Astrocyte of the spinal cord (primary cell): ENCODE measurements at places on chromosomes 16 and 17.
A peak's percentile ranks its signal among the peaks of the same experiment; 100 is the strongest.

DNA sequence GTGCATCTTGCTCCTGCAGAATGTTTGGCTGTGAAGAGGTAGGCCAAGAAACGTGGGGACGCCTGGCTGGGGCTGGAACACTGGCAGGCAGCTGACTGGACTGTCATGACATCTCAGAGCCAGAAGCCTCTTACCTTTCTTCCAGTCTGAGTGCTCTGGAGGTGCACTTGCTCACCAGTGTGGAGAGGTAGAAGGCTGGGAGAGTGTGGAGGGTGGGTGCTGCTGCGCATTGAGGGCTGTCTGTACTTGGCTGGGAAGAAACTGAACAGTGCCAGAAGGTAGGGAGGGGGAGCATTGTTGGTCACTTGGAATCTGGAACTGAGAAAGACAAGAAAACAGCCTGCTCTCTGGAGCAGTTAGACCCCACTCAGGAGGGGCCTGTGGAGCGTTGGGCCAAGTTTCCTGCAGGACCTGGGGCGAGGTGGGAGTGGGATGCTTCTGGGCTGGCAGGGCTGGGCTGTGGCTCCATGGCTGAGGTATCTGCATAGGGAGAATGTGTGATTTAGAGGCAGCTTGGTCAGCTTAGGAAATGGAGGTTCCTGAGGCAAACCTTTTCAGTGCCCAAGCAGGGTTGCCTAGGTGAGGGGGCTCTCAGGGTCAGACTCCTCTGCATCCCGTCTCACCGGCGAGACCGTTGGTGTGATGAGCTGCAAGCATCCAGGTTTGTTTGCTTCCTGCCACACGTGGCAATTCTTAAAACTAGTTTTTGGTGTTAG lies 55.1 kb downstream of the KSR1 start:
- no peak for DNase-seq

DNA sequence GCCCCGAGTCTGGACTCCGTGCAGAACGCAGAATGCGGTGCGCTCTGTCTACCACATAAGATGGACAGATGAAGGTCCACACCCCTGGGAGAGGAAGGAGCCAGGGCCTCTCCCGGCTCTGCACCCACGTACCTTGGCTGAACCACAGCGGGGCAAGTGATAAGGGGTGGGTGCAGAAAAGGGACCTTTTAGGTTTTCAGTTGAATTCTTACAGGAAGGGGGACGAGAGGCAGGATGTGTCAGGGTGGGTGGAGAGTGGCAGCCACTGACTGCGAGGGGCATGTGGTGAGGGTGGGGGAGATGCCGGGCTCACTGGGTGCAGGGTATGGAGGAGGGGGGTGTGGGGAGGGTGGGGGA lies 372 bp downstream of the CD300A start:
- DNase-seq = no peak

GRCh38 chr17:50396261-50397110 lies 837 bp downstream of the LRRC59 start:
- DNase-seq = peak; percentile 50

- DNase-seq = no peak
These were observed 236.0 kb downstream of the RBFOX3 start for GRCh38 chr17:79374807-79375206.

DNA sequence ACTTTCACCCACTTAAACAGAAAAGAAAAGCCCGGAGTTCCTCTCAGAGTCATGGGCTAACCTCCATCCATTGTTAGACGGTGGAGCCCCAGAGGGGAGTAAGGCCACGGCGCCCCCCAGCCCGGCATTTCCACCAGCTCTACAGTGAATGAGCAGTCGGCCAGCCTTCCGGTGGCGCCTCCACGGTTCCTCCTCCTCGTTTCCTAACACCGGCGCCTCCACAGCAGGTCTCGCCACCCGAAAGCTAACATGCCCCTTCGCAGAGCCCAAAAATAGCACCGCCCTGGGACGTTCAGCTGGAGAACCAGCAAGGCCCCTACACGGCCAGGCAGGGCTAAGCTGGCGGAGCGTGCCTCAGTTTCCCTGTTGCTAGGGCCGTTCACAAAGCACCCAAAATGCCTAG lies 858 bp downstream of the MMD start:
- DNase-seq = no peak

DNA sequence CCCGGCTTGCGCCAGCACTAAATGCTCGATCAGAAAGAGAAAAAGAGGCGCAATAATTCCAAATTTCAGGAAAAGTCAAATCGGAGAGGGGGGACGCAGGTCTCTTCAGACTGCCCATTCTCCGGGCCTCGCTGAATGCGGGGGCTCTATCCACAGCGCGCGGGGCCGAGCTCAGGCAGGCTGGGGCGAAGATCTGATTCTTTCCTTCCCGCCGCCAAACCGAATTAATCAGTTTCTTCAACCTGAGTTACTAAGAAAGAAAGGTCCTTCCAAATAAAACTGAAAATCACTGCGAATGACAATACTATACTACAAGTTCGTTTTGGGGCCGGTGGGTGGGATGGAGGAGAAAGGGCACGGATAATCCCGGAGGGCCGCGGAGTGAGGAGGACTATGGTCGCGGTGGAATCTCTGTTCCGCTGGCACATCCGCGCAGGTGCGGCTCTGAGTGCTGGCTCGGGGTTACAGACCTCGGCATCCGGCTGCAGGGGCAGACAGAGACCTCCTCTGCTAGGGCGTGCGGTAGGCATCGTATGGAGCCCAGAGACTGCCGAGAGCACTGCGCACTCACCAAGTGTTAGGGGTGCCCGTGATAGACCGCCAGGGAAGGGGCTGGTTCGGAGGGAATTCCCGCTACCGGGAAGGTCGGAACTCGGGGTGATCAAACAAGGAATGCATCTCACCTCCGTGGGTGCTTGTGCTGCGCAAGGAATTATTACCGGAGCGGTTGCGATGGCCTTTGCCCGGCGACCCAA lies 4.0 kb upstream of the DLX4 start:
- DNase-seq = no peak

- DNase-seq = peak; percentile 49
These were observed 404.8 kb upstream of the HSBP1 start for GRCh38 chr16:83402967-83403366.

DNA sequence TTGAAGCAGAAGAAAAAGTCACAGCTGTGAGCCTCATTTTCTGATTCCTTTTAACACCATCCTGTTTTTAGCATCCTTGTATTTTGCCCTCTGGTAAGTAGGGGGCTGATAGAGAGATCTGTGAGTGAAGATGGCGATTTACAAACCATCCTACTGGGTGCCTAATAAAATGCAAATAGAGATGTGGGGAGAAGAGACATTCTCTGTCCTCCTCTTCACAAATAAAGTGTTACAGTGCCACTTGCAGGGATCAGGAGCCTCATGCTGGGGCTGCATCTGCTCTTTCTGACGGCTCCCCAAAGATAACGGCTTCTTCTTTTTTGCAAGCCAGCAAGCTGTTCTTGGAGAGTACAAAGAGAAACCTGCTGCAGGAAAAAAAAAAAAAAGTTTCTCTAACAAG lies 418.6 kb downstream of the TOX3 start:
- no peak for DNase-seq

DNA sequence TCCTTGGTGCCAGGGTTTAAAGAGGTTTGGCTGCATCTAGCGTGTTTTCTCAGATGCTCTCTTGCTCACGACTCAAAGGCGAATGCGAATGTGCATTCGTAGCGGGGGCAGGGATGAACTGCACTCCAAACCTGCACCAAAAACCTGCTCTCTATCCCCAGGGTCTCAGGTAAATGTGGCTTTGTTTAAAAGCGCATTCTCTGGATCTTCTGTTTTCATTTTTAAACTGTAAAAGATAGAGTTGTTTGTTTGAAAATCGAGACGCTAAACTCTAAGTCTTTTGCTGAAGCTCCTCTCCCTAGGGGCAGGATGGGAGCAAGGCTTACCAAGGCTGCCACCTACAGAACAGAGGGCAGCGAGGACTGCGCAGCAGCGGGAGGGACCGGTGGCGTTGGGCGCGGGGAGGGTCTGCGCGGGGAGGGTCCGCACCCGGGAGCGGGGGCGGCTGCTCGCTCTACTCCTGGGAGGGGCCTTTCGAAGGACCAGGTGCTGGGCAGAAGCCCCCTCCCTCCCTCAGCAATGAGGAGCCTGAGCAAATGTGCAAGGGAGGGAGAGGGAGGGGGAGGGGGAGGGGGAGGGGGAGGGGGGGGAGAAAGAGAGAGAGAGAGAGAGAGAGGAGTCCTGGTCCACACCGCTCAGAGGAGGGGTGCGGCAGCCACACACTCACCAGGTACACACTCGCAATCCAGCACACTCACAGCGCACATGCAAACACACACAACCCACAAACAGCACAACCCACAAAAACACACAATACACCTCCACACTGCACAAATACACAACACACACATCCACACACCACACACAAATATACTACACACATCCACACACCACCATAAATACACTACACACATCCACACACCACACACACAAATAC lies 142.8 kb downstream of the GRIN2A start:
- peak; percentile 23 for DNase-seq

- DNase-seq = peak; percentile 84
These were observed at the start of gene IGF2BP1 for GRCh38 chr17:48997103-48997826. Gene IGF2BP1 (plus strand): TSS chr17:48997385. CDS start chr17:48997746, 361 bp downstream.
